ENCODE measurements at places on chromosomes 2 and 18.

DNA sequence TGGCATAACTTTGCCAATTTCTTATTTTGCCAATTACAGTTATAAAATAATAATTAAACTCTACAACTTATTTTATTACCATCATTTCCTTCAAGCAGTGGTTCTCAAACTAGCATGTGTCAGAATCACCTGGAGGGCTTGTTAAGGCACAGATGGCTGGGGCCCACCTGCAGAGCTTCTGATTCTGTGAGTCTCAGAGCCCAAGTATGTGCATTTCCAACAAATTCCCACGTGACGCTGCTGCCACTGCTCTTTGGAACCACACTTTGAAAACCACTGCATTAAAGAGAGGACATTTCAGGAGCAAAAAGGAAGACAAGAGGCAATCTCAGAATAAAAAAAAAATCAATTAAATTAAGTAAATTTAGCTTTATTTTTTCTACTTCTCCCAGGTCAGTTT is 94.0 kb upstream of the HNRNPA3 start:
- DNase-seq, result no peak

- no peak for DNase-seq
Measured at GRCh38 chr2:10709290-10709939, 12.0 kb upstream of the ATP6V1C2 start.

GRCh38 chr2:215392164-215392563 is 43.7 kb downstream of the FN1 start:
- no peak for DNase-seq

DNA sequence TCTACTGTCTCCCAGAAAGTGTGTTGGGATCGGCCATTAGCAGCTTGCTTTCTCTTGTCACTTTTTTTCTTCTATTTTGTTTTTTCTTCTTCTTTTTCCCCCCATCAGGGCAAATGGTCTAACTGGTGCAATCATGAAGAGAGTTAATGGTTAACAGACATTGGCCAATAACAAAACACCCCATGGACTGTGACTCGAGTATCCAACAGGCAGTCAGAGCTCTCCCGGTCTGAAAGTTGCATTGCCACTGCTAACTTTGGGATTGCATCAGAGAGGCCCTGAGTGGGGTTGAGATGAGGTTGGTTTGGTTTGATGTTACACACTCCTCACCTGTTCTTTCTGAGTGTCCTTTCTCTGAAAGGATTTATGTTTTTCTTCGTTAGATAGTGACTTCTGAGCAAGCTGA is 12.9 kb upstream of the SNORC start:
- DNase-seq, result no peak

DNA sequence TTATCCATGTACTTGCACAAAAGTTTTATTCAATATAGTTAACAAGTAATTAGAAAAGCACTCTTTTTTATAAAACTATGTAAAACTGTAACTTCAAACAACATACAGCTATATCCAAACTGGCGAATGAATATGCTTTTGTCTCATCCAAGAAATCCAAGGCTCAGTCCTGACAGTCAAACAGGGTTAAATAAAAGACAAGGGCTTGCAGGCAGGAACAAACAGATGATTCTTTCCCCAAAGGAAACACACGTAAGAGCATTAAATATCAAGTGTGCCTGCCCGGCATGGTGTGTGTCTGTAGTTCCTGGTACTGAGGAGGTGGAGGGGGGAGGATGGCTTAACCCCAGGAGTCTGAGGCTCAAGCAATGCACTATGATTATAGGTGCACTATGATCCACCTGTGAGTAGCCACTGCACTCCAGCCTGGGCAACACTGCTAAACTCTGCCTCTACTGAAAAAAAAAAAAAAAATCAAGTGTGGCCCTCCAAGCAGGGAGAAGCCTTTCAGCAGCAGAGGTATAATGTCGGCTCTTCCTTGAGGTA is 171.3 kb downstream of the DLGAP1 start:
- DNase-seq, result no peak

GRCh38 chr2:237575869-237576862 is 9.8 kb downstream of the PRLH start:
- DNase-seq, result no peak

- no peak for DNase-seq
Measured at GRCh38 chr2:10330700-10331026, 28.0 kb downstream of the HPCAL1 start.

GRCh38 chr2:73984922-73985307 is 205 bp downstream of the TET3 start:
- DNase-seq, result no peak
